Cerebellum (tissue), 4 donors: ENCODE measurements at places on chromosomes 4 and X.

GRCh38 chr4:40214661-40215418 is 18.0 kb downstream of the RHOH start:
- no peak for DNase-seq

DNA sequence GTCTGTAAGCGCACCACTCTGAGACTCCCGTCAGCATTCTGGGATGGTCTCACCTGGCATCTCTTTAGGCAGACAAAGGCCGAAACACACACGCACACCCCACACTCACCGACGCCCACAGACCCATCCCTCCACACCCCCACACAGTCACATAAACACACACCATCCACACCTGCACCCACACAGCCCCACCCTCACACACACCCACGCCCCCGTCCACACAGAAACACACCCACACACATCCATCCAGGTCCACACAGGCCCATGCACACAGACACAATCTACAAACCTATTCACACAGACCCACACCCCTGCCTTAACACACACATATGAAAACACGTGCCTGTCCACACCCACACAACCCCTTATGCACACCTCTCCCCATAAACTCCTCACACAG is 9.2 kb upstream of the HMX1 start:
- DNase-seq: no peak

GRCh38 chrX:24333371-24333770 is 19.5 kb upstream of the SUPT20HL2 start:
- DNase-seq: no peak

DNA sequence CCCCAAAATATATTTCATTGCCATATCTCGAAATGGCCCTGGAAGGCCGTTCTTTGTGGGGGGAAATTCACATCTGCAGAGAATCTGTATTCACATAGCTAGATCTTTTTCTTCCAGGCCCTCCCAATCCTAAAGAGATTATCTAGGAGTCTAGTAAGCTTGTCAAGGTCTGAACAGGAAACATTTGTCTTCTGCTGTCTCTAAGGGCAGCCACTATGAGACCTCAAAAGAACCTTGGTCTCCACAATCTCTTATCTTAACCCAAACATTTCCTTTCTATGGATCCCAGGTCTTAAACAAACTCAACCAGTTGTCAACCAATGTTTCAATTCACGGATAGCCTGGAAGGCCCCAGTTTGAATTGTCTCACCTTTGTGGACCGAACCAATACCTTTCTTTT is 45.0 kb downstream of the CRLF2 start:
- DNase-seq: no peak

GRCh38 chr4:141497627-141498026 is 138.8 kb upstream of the IL15 start:
- no peak for DNase-seq

DNA sequence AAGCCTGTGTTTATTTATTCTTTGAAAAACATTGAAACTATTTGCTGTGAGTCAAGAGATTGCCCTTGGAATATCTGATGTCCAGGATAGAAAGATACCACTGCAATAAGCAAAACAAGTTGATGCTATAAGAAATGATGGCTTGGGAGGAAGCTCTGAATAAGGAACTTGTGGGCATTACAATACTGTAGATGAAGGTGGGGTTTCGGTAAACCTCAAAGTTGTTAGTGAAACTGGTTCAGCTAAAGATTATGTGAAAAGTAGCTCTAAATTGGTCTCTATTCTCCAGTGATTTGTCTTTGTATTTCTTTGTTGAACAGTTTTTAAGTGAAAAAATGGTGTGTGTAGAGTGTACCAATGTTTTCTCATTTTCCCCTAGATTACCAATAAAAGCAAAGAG is 128.7 kb downstream of the AKAP4 start:
- DNase-seq: no peak

DNA sequence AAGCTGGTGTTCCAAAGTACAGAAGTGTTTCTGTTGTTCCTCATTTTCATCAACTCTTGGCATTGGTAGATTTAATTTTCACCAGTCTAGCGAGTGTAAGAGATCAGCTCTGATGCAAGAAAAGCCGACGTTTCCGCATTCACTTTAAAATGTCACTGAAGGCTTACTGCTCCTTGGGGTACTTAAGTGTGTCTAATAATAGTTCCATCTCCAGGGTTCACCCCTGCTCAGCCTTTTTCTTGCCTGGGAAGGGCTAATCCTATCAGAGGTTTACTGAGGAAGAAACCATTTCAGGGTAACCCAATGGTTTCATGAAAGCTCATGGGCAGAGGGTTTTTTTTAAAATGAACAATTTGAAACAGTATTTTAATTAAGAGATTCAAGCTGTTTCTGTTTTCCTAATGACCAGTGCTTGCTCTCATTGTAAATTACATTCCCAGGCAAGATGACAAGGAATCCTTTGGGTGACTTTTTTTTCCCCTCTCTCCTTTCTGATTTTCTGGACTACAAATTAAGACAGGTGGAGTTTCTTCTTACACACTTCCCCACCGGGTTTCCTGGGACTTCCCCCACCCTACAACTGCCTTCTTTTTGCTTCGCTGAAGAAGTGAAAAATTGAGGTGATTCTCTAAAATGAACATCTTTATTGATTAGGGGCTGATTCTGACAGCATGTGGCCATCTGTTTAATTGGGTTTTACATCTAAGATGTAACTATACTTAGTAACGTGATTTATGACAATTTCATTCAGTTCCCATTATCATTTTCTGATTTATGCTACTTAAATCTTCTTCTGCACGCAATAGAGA is 78.7 kb upstream of the CBLL2 start:
- DNase-seq: no peak

DNA sequence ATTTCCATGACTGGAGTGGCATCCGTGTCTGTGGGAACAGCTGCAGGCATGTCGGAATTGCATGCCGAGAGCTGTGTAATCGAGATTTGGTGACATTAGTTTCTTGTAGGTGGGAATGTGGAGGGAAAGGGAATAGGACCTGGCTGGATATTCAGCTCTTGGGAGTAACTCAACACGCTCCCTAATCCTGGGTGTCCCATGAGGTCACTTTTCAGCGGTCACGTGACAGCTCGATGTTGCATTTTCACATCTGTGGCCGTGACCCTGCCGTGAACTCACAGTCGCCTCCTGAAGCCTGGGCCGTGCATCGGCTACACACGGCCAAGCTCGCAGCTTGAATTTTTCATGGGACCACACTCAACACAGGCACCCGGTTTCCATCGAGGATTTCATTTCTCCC is 25.8 kb upstream of the PSAPL1 start:
- no peak for DNase-seq

GRCh38 chrX:112735147-112735546 is 55.4 kb upstream of the LHFPL1 start:
- no peak for DNase-seq

- peak; percentile 42 for DNase-seq
Observed at GRCh38 chr4:152937336-152938236, 1.5 kb downstream of the FHDC1 start.

- no peak for DNase-seq
Observed at GRCh38 chr4:184444215-184444952, 30.0 kb downstream of the IRF2 start.

GRCh38 chr4:130563185-130563888 is 1467.4 kb downstream of the C4orf33 start:
- no peak for DNase-seq

- no peak for DNase-seq
Observed at GRCh38 chr4:113616443-113616842, 145.1 kb downstream of the CAMK2D start.

- no peak for DNase-seq
Observed at GRCh38 chr4:104559502-104559901, 64.8 kb upstream of the CXXC4 start.

DNA sequence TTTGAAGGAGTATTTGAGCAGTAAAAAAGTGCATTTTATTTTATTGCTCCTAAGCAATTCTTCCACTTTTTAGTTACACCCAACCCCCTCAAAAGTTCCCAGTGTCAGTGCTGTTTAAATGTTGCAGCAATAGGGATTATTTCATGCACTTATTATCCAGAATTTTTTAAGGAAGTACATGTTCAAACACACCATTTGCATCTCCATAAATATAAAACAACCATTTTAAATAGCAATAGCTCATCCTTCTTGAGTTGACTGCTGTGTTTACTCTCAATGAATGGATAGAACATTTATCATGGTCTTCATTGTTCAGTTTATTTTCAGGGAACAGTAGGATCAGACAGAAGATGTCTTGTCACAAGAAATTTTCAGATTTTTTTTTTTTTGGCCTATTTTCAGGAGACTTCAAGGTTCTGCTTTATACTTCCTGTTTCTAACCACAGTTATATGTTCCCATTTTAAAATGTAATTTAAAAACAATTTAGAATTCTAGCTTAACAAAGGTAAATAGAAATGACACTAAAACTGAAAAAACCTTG is 171.9 kb downstream of the TMA16 start:
- no peak for DNase-seq

- DNase-seq: no peak
Observed at GRCh38 chr4:182680234-182680653, 236.9 kb downstream of the DCTD start.

- no peak for DNase-seq
Observed at GRCh38 chr4:47913330-47913729, 1.1 kb downstream of the NFXL1 start.

DNA sequence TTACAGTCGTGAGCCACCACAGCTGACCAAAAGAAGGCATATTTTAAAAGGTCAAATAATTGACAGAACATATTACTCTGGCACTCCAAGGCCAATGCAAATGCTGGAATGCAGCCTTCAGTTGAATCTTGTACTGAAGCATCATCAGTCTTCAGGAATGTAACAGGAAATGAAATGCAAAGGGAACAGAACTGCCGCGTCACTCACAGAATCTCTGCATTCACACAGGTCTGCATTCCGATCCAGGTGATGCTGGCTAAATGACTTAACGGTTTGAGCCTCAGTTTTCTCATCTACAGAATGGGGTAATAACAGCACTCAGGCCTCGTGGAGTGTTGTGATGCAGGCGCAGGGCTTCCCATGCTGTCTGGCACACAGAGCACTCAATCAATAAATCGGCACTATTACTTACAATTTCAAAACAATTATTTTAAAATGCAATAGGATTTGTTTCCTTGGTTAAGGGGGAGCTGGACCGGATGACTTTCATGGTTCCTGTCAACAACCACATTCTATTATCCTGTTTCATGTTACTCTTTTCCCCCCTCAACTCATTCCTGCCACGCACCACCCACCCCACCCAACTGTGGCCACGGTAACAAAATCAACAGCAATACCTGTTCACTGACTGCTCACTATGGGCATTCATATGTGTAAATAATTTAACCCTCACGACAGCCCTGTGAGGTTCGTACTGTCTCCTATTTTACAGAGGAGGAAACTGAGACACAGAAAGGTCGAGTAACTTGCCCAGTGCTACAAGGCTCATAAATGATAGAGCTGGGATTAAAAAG is 32.4 kb downstream of the IGFBP7 start:
- DNase-seq: no peak

- no peak for DNase-seq
Observed at GRCh38 chr4:20416800-20417199, 165.1 kb downstream of the SLIT2 start.
